ENCODE measurements at places on chromosomes 5 and 9.

DNA sequence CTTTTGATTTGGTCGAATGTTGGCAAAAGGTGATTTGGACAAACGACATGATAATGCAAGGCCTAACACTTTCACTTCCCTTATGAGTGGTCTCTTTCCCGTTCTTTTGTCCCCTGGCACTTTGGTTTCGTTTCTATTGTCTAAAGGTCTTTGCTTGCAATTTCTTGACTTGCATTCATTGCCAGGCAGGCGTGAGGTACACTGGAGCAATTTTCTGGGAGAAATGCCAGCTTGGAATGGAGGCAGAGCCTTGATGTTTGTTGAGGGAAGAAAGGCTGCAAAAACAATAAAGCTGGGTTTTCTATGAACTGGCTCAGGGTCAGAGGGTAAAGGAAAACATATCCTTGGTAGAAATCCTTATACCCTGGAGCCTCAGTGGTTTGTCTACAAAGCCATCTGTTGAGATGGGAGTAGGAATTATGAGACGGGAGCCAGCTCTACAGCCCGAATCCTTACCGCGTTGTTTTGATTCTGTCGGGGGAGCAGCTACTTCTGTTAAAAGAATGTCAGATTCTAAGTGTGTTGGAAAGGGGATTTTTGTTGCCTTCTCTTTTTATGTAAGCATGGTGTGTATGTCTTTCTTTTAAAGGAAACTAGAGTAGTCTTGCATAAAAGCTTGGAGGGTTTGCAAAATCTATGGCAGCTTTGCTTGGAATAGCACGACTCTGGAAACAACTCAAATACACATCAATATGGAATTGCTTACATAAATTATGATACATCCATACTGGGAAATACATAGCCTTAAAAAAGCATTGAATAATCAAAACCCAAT lies 158.9 kb downstream of the RMI1 start:
- no peak for DNase-seq

- no peak for DNase-seq
These were observed 32.6 kb downstream of the ECPAS start for GRCh38 chr9:111451570-111451969.

GRCh38 chr5:143889986-143890385 lies 78.0 kb downstream of the HMHB1 start:
- DNase-seq: no peak

DNA sequence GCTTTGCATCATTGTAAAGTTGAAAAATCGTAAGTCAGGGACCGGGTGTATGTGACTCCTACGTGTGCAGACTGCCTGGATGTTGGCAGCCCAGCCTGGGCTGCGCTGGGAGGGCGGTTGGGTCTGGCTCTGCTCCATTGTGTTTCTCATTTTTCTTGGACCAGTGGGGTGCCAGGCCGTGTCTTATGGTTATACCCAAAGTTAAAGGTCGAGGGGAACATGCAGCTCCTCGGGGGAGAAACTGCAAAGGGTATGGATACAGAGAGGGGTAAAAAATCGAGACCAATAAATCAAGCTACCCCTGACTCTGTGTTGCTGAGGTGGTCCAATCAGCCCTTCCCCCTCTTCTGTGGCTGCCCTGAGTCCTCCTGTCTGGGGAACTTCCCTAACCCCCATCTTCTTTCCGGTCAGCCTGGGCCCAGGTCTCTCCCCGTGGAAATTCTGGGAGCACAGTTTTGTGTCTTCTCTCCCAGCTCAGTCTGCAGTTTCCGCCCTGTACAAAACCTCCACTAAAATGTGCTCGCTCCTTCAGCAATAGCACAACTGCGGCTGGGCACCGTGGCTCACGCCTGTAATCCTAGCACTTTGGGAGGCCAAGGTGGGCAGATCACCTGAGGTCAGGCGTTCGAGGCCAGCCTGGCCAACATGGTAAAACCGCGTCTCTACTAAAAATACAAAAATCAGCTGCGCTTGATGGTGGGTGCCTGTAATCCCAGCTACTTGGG lies 34.1 kb upstream of the UNC5A start:
- DNase-seq: peak; percentile 1

GRCh38 chr9:18692268-18692667 lies 218.3 kb downstream of the ADAMTSL1 start:
- no peak for DNase-seq

GRCh38 chr5:88724201-88724600 lies 158.8 kb downstream of the MEF2C start:
- no peak for DNase-seq

- DNase-seq: no peak
These were observed 183.9 kb upstream of the PPP1R26 start for GRCh38 chr9:135295551-135296300.

Data from GM13977 (cell line).